ENCODE measurements at places on chromosomes 1 and 21. TPM values are rescaled to one million over a fixed set of nuclear protein-coding genes. Genes with fewer than 3 reads are reported as not detected.

The OR2T33 gene
- not detected for total RNA-seq

- H3K36me3 ChIP-seq: peaks cover 2% of the 10 kb centered on the region
- H3K4me1 ChIP-seq: peaks cover 7% of the 10 kb centered on the region
- no peak overlapping the region for H3K27ac ChIP-seq
- peaks cover 4% of the 10 kb centered on the region for H3K27me3 ChIP-seq
Observed at GRCh38 chr1:87733386-87733785, 404.7 kb downstream of the LMO4 start.

The FDPS gene
- 183 TPM for total RNA-seq

DNA sequence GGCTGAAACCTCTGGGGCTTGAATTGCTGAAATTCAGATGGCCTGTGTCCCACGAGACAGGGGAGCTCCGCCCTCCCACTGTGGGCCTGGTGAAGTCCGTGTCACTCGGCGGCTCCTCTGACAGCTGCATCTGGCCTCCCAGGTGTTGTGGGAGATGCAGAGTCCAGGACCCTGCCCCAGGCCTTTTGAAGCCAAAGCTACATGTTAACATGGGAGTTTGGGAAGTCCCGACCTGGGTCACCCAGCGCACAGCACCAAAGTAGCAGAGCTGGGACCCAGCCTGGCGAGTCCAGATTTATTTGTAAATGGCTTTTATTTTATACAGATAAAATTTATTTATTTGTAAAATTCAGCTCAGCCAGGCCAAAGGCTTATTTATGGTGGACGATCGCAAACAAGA is 28.9 kb downstream of the SLC37A1 start:
- no peak for DNase-seq
- H3K4me1 ChIP-seq: peaks cover 19% of the 10 kb centered on the region
- peaks cover 13% of the 10 kb centered on the region for H3K36me3 ChIP-seq
- H3K27me3 ChIP-seq: no peaks in the 10 kb centered on the region

GRCh38 chr1:33898406-33898805 is 34.5 kb downstream of the HMGB4 start:
- peaks cover 22% of the 10 kb centered on the region for H3K27me3 ChIP-seq
- H3K4me1 ChIP-seq: no peaks in the 10 kb centered on the region
- no peak for DNase-seq
- H3K36me3 ChIP-seq: no peaks in the 10 kb centered on the region

The FCGR3A gene
- not detected for total RNA-seq

All from type B pancreatic cell (in vitro differentiated cells).